ENCODE measurements at places on chromosomes 1 and 21.

- no peak for DNase-seq
Measured at GRCh38 chr1:15171271-15171908, 17.8 kb downstream of the TMEM51 start.

- DNase-seq: no peak
Measured at GRCh38 chr1:119702384-119702783, 9.3 kb upstream of the PHGDH start.

GRCh38 chr21:16156841-16157489 is 427.2 kb downstream of the USP25 start:
- no peak for DNase-seq

DNA sequence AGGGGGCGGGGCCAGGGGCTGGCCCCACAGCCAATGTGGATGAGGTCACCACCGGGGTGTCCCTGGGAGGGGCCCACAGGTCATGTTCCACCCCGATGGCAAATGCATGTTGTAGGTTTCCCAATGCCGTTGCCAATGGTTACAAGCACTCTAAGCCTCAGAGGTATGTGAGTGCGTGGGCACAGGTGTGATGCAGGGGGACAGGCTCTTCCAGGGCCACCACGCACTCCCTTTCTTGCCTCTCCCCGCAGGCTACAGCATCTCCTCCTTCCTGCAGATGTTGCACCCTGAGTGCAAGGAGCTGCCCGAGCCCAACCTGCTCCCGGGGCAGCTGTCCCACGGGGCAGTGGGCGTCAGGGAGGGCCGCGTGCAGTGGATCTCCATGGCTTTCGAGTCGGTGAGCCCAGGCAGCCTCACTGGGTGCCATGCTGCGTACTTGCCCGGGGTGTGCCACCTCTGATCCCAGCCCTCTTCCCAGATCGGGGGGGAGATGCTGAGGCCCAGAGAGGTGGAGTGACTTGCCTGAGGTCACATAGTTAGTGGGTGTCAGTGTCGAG is 52.4 kb downstream of the DISP3 start:
- no peak for DNase-seq

DNA sequence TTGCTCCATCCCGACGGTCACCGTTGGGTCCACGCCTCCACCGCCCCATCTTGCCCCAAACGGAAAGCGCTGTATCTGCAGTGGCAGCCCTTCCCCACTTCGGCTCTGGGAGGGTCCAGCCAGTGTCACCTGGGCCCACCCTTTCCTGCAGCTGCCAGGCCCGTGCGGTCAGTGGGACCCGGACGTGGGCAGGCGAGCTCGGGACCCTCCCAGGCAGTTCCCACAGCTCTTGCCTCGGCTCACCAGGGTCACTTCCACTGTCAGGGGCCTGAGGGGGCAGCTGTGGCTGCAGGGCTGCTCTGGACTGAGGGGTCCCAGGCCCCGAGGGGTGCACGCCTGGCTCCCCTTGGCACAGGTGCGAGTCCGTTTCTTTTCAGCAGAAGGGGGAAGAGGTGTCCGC is 80.7 kb downstream of the SKI start:
- DNase-seq: no peak

DNA sequence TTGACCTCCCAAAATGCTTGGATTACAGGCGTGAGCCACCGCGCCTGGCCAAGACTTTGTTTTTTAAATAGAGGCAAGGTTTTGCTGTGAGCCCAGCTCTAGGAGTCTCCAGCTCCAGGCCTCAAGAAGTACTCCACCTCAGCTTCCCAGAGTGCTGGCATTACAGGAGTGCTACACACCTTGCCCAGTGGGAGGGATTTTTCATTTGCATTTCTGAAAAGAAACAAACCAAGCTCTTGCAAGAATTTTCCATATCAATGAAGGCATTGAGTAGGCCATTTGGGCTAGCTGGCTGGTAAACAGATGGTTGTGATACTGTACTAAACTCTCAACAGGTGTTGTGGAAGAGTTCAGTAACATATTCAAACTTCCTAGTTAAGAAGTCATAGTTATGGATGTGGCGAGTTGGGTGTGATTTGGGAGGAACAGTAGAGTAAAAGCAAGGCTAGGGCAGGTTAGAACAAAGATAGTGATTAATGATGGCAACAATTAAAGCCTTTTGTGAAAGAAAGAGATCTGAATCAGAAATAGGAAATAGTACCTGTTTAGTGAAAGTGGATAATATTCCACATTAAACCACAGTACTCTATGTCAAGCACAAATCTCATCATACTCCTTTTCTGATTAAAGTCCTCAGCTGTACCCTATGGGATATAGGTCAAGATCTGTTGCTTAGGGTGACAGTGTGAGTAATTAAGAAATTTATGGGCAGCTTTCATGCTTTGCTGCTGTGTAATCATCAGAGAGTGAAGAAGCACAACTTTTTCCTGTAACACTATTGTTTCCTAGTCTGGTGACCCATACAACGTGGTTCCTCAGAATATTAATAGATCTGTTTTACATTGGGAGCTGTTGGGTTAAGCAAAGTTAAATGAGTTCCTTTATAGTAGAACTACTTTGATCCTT is 10.7 kb downstream of the AKIRIN1 start:
- no peak for DNase-seq

DNA sequence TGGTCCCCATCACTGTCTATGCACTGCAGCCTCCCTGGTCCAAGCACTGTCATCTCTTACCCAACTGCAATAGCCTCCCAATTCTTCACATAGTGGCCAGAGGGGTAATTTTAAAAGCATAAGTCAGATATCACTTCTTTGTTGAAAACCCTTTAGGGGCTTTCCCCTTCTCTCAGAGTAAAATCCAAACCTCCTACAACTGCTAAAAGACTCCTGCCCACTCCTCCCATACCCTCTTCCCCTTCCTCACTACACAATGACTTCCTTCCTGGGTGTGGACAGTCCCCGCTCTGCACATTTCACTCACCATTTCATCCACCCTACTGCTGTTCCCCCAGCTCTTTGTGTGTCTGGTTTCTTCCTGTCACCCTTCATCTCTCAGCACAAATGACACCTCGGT is 8.3 kb downstream of the MCOLN2 start:
- DNase-seq: no peak

DNA sequence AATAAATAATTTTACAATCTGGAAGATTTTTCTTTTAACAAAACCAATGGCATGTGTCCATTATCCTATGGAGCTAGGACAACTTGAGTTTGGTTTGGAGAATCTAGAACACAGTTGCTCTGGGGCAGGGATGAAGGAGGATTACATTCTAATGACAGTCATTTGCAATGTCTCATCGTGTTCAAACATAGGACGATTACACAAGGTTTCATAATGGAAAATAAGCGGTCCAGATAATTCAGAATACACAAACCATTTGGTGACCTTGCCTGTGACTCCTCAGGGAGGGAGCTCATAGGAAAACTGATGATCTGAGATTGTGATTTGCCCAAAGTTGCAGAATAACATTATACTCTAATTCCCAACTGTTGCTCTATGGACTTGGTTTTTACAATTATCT is 27.6 kb upstream of the RGL1 start:
- DNase-seq: no peak

DNA sequence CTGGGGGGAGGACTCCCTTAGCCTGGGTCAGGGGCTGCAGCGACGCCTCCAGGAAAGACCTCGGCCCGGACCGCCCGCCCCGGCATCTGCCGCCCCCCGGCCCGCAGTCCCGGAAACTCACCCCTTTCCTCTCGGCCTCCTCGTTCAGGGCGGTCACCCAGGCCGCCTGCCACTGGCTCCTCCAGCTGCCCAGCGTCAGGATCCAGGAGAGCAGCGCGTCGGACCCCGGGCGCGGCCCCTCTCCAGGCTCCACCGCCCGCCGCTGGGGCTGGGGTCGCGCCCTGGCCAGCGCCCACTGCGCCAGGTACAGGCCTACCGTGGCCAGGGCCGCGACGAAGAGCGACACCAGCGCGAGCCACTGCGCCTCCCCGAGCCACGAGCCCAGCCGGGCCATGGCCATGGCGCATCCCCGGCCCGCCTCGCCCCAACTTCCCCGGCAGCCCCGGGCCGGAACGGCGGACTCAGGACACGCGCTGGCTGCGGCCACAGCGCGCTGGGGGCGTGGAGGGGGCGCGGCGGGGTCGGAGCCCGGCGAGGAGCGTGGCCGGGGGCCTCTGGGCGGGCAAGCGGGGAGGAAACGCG is 478 bp downstream of the C2CD2 start:
- DNase-seq: no peak

- no peak for DNase-seq
Measured at GRCh38 chr1:32358435-32358834, 3.9 kb downstream of the FAM229A start.

DNA sequence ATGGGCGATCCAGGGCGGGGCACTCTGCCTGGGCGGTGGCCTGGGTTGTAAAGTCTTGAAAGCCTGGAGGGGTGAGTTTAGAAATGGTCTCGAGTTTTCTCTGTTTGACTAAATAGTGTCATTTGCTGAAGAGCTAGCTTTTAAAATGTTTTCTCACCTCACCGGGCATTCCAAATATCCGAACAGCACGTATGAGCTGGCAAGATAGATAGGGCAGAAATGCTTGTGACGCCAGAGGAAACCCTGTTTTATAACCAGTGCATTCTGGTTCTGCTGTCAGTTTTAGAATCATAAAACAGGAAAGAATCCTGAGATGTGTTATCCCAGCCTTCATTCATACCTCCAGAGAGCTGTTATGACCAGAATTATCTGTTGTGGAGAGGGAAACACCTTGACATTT is 725 bp downstream of the RTCA start:
- DNase-seq: no peak

DNA sequence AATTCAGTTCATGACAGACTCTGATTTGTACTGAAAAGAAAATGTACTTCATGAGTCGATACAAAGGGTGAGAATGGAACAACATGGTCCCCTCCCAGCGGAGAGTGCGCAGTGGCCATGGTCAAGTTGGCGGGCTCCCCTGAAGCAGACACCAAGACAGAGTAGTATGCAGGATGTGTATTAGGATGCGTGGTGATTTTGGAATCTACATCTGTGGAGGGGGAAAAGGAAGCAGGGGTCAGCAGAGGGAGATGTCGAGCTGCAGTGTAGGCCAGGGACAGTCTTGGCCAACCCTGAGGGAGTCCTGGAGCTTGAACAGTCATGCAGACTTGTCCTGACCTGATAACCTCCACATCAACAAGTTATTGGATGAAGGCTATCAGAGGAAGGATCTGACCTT is 481.0 kb downstream of the OMA1 start:
- no peak for DNase-seq

GRCh38 chr1:111399792-111400610 is 27.5 kb downstream of the OVGP1 start:
- no peak for DNase-seq

GRCh38 chr1:68426594-68426993 is 23.2 kb downstream of the RPE65 start:
- no peak for DNase-seq

GRCh38 chr1:226649780-226650179 is 89.3 kb downstream of the ITPKB start:
- DNase-seq: no peak

GRCh38 chr1:189752461-189752995 is 725.1 kb downstream of the BRINP3 start:
- DNase-seq: no peak

DNA sequence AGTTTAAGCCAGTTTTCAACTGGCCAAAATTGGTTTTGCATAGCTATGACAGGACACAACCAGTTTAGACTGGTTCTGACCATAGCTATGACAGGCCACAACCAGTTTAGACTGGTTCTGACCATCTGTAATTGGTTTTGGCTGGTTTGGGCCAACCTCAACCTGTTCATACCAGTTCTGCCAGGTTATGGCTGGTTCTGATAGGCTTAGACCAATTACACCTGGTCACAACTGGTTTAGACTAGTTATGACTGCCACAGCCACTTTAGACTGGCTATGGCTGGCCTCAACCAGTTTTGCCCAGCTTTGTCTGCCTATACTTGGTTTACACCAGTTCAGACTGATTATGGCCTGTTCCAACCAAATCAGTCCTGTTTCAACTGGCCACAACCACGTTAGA is 353.2 kb upstream of the CAMK1G start:
- no peak for DNase-seq

DNA sequence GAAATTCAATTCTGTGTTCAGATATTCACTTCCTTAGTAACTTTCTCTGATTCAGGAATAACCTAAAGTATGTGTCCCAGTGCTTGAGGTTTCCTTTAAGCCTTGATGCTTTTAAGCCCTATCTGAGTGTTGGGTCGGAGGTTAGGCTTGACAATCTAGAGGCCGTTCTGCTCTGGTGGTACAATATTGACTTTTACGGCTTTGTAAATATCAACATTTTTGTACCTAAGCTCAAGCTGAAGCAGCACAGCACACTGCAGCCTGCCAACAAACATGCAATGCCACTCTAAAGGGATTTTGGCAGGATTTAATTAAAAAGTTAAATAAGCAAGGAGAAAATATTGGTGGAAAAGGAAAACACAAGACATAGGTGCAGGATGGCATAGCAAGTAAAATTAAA is 279.2 kb downstream of the NEGR1 start:
- no peak for DNase-seq

DNA sequence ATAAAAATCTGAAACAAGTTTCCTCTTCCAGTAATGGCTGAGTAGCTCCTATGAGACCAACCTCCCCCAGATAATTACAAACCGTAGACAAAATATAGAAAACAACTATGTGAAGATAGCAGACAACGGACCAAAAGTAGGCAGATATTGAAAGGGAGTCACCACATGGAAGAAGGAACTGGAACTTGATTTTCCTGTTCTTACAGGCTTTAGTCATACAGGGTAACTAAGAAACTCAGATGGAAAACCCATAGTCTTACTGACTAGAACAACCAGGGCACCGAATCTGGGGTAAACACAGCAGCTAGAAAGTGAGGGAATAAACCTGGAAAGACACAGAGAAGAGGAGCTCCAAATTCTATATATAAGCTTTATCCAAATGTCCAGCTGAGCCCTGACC is 26.0 kb downstream of the LMX1A start:
- no peak for DNase-seq

GRCh38 chr1:58282623-58283387 is 263.7 kb downstream of the OMA1 start:
- no peak for DNase-seq

- DNase-seq: no peak
Measured at GRCh38 chr1:10825592-10825991, 29.1 kb upstream of the CASZ1 start.

GRCh38 chr1:222043444-222044292 is 301.8 kb upstream of the DUSP10 start:
- no peak for DNase-seq

- DNase-seq: no peak
Measured at GRCh38 chr1:15943328-15943991, 32.4 kb downstream of the ZBTB17 start.

DNA sequence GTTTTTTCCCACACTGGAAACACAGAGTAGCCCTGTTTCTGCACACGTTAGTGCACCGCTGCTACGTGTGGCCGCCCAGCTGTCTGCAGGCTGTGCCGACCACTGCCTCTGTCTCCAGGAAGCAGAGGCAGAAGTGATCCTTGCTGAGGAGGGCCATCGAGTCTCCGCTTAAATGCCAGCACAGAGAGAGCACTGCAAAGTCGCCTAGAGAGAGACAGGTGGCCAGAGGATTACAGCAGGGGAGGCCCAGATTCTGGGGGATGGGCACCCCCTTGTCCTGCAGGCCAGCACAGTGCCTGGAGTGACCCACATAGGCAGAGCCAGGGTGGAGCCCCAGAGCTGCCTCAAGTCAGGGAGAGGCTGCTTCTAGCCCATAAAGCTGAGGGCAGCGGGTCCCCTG is 6.1 kb downstream of the TPRG1L start:
- DNase-seq: no peak

Measured in stimulated activated CD4-positive, alpha-beta T cell treated with anti-CD3 and anti-CD28 coated beads, TNF-alpha, amount 100 ng/mL, for 1 hour (primary cell).